ENCODE measurements at places on chromosomes 1 and 21. TPM values are rescaled to one million over a fixed set of nuclear protein-coding genes. Genes with fewer than 3 reads are reported as not detected.

Gene NEGR1
- total RNA-seq: 14.9 TPM

Gene CDA
- 13.0 TPM for total RNA-seq

Gene OR10J5
- total RNA-seq: not detected

Gene C8A
- not detected for total RNA-seq

Gene OR10Z1
- total RNA-seq: not detected

Gene ERG
- total RNA-seq: 0.15 TPM

Gene ACTA1
- not detected for total RNA-seq

Gene GSTM5
- total RNA-seq: not detected

Gene KCNQ4
- total RNA-seq: 0.20 TPM

Gene RABIF
- total RNA-seq: 3.3 TPM

Gene RHD
- total RNA-seq: not detected

Gene PLA2G2A
- not detected for total RNA-seq

Gene RORC
- 2.1 TPM for total RNA-seq

Gene ATP5IF1
- 168 TPM for total RNA-seq

Gene FCRL2
- not detected for total RNA-seq

Gene KIF17
- total RNA-seq: 0.87 TPM

Gene TSTD1
- total RNA-seq: 106 TPM

Gene LPAR3
- 0.05 TPM for total RNA-seq

Gene DDR2
- total RNA-seq: 1.2 TPM

Gene MNDA
- not detected for total RNA-seq

Gene RPS27
- total RNA-seq: 820 TPM

Gene NR1I3
- total RNA-seq: not detected

Gene MAGI3
- total RNA-seq: 6.9 TPM

Gene TDRD5
- 0.87 TPM for total RNA-seq

Gene RSPO1
- not detected for total RNA-seq

Gene DCST1
- total RNA-seq: not detected

Gene ASPM
- 12.3 TPM for total RNA-seq

Gene ZNF593OS
- total RNA-seq: not detected

Gene TMEM54
- total RNA-seq: 111 TPM

Gene HOOK1
- 45.2 TPM for total RNA-seq

Gene ICOSLG
- total RNA-seq: 0.69 TPM

Gene CAPN8
- not detected for total RNA-seq

Gene RGL1
- 5.9 TPM for total RNA-seq

Gene TSHB
- not detected for total RNA-seq

Gene PRELP
- total RNA-seq: 0.05 TPM

Gene PADI2
- 147 TPM for total RNA-seq

Gene CACNA1E
- not detected for total RNA-seq

Gene PPM1J
- total RNA-seq: 2.5 TPM

Gene LCE3E
- total RNA-seq: not detected

Gene KRTAP12-3
- not detected for total RNA-seq

Gene RAB42
- total RNA-seq: 49.0 TPM

Gene S1PR1
- total RNA-seq: 6.8 TPM

Gene IL23R
- total RNA-seq: not detected

Gene FAM177B
- not detected for total RNA-seq

Gene AMPD1
- total RNA-seq: not detected

Gene CD5L
- not detected for total RNA-seq

Gene PAQR7
- total RNA-seq: 20.7 TPM

Gene GCSAML
- total RNA-seq: not detected

Gene TARDBP
- 187 TPM for total RNA-seq

Gene TFF1
- not detected for total RNA-seq

Gene SERPINC1
- total RNA-seq: 0.35 TPM

Gene CRNN
- not detected for total RNA-seq

Gene XCL1
- not detected for total RNA-seq

Gene IQCC
- 0.87 TPM for total RNA-seq

Gene TAF1A
- total RNA-seq: 10.6 TPM
